ENCODE measurements at places on chromosomes 11 and 22. TPM values are rescaled to one million over a fixed set of nuclear protein-coding genes. Genes with fewer than 3 reads are reported as not detected.

SLC6A5 gene
- not detected for total RNA-seq

NAALAD2 gene
- not detected for total RNA-seq

TRIM21 gene
- 80.0 TPM for total RNA-seq

NNMT gene
- not detected for total RNA-seq

DNA sequence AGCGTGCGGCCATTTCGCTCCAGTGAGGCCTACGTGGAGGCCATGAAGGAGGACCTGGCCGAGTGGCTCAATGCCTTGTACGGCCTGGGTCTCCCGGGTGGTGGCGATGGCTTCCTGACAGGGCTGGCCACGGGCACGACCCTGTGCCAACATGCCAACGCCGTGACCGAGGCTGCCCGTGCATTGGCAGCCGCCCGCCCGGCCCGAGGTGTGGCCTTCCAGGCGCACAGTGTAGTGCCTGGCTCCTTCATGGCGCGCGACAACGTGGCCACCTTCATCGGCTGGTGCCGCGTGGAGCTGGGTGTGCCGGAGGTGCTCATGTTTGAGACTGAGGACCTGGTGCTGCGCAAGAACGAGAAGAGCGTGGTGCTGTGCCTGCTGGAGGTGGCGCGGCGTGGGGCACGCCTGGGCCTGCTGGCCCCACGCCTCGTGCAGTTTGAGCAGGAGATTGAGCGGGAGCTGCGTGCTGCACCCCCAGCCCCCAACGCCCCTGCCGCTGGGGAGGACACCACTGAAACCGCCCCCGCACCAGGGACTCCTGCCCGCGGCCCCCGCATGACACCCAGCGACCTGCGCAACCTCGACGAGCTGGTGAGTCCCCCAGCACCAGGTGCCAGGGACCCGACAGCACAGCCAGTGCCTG, 1.8 kb downstream of the GAS2L1 start:
- no peak for DNase-seq

DNA sequence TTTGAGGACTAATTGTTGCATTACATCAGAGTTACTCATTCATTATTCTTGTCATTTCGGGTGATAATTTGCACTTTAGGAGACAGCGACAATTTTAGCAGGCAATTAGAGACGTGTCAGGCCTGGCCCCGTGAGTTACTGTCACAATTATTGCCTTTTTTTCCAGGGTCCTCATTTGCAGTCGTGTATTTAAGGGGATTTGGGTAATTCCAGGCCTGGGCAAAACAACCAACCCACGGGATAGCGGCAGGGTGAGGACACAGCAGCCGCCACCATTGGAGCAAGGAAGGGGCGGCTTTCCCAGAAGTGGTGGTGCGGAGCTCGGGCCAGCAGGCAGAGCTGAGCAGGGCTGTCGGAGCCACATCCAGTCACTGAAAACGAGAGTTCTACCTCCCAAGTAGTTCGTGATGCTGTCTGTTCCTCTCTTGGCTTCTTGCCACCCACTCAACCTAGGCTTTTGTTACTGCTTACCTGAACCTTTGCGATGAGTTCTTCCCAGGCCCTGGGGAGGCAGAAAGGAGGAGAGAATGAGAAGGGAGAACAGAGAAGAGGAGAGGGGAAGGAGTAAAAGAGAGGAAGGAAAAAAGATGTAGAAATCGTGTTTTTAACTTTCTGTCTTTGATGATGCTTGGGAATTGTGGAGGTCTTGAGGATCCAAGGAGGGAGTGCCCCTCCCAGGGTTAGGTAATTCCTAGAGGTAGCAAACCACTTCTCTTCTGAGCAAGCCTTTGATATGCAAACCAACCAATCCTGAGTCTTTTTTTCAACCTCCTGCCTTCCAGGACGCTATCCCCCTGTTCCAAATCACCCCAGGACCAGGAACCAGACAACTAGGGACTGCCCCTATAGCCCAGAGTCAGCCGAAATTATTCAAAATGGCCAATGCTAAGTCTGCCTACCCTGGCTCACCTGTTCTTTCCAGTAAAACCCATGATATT, 236.1 kb downstream of the MIAT start:
- DNase-seq = no peak

GRCh38 chr11:133981156-133981555, 24.4 kb upstream of the IGSF9B start:
- DNase-seq = no peak

DNA sequence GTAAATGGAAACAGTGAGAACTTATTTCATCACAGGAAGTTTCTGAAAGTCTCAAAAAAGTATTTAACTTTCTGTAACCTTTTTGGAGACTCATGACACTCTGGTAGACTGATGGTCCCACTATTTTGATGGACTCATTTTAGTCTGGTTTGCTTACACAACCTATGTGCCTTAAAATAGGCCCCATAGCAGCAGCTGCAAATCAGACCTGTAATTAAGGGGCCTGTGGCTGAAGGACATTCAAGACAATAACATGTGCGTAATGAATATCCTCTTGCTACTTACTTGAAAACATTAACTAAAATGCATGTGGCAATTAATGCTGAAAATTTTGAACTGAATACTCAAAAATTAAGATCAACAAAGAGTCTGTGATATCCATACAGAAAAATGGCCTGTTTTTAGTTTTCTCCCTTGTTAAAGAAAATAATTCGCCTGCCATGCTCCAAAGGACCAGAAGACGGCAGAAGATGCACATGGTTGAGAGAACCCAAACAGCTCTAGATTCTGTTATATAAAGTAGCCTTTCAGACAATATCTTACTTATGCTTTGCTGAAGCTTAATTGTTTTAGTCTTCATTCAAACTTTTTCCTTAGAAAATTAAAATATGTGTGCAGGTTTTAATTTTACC, 568.5 kb downstream of the KCNA4 start:
- DNase-seq = no peak

DNA sequence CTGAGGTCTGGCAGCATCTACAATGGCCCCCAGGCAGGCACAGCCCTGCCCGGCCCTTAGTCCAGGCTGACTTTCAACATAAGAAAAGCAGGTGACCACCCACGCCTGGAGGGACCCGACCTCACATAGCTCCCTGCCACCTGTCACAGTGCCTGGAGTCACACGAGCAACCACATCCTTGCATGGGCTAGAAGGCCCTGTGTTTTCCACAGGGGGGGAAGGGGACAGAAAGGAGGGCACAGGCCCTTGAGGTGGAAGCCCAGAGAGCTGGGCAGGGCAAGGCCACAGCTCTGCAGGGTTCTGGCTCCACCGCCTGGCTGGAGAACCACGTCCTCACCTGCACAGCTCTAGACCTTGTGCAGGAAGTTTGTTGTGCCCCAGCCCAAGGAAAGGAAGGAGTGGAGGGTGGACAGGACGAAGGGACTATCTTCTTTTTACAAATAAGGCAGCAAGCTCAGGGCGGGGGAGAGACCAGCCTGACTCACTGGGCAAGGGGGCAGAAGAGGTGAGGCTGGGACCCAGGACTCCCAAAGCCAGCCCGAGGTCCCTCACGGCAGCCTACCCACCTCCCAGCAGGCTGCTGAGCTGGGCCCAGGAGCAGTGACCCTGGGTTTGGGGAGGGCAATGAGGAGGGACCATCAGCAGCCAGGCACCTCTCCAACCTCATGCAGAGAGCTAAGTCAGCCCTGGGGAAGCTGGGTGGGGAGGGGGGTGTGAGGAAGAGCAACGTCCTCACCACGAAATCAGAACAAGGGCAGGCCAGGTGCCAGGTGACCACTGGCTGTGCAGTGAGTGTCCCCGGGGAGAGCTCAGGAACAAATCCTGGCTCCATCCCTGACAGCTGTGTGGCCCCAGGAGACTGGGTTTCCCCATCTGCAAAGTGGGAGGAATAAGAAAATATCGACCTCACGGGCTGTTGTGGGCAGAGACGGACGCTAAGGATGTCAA, 4.3 kb downstream of the C1QTNF6 start:
- no peak for DNase-seq

DNA sequence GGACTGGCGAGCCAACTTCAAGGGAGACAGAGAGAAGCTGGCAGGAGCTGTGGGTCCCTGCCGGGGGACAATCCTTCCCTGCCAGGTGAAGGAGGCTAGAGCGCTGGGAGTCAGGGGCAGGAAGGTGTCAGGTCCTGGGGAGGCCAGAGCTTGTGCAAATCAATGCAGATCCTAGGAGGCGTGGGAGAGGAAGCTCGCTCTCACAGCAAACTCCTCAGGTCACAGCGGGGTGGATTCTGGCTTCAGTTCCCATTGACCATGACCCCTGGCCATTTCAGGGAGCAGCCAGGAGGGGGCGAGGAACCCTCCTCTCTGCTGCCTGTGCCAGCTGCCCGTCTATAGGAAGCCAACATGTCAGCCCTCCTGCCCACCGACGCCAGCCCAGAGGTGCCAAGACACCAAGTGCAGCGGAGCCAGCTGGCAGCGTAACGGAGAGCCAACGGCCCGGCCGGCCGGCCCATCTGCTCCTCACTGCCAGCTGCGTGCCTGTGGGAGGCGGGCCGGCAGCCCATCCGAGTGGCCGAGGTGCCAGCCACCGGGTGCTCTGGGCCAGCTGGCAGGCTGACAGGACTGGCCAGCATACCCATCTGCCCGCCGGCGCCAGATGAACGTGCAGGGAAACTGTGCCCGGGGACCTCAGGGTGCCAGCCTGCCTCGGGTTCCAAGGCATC, 374.8 kb downstream of the MIAT start:
- no peak for DNase-seq

DNA sequence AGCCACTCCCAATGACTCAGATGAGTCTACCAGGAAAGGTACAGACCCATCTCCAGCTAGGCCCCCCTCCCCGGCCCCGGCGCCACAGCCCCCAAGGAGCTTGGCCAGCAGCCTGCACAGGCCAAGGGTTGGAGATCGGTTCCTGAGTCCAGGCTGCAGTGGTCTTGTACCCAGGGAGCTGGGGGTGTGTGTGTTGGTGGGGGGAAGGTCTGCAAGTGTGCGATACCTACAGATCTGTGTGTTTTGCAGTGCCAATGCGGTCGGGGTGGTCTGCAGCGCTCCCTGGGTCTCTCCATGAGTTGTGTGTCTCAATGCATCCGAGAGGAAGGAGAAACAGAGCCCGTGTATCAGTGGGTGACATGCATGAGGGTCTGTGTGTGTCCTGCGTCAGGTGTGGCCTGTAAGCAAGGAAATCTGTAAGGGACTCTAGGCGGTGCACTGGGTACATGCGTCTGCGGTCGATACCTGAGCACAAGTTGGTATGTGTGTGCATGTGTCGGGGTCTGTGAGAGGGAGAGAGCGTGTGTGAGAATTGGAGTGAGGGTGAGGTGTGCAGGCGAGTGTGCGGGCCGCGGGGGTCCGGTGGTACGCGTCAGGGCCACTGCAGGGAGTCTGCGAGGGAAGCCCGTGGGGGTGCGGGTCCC, 645 bp downstream of the CDC42BPG start:
- DNase-seq = no peak

GRCh38 chr11:111886844-111887243, 7.5 kb downstream of the CFAP68 start:
- DNase-seq = no peak

Measured in activated CD4-positive, alpha-beta memory T cell treated with anti-CD3 and anti-CD28 coated beads, Interleukin-2, amount 10 ng/mL, durations not matched to agents 7 days and 5 days (primary cell).